ENCODE measurements at places on chromosomes 3 and 15.
A peak's percentile ranks its signal among the peaks of the same experiment; 100 is the strongest.

DNA sequence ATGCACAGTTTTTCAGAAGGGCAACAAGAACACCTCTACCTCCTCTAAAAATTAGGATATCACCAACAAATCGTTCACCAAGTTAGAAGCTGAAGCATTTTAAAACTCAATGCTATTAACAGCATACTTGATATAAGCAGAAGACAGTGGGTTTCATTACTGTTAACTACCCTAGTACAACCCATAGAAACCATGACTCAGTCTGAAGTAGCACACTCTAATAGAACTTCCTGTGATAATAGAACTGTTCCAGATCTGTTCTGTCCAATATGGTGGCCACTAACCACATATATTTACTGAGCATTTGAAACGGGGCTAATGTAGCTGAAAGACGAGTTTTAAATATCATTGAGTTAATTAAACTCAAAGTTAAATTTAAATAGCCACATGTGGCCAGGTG is 1075.6 kb downstream of the FHIT start:
- no peak for DNase-seq

DNA sequence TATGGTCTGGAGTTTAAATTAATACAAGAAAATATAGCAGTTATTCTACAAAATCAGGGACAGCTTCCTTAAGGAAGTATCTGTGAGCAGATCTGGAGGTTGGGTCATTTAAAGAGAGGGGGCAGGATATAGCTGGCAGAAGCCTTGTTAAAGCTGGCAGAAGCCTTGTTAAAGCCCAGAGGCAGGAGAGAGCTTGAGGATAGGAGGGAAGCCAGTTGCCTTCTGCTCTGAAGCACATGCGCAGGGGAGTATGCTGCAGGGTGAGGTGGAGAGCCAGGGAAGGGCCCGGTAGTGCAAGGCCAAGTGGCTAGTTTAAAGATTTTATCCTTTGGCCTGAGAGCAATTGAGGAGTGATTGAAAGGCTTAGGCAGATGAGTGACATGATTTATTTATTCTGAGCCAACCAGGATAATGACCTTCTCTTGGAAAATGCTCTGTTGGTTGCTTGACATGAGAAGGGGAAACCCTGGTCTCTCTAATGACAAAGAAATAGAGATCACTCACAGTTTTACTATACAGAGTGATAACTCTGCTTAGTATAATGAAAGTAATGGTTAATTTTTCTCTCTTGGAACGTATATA is 3.9 kb downstream of the EAF1 start:
- no peak for DNase-seq

DNA sequence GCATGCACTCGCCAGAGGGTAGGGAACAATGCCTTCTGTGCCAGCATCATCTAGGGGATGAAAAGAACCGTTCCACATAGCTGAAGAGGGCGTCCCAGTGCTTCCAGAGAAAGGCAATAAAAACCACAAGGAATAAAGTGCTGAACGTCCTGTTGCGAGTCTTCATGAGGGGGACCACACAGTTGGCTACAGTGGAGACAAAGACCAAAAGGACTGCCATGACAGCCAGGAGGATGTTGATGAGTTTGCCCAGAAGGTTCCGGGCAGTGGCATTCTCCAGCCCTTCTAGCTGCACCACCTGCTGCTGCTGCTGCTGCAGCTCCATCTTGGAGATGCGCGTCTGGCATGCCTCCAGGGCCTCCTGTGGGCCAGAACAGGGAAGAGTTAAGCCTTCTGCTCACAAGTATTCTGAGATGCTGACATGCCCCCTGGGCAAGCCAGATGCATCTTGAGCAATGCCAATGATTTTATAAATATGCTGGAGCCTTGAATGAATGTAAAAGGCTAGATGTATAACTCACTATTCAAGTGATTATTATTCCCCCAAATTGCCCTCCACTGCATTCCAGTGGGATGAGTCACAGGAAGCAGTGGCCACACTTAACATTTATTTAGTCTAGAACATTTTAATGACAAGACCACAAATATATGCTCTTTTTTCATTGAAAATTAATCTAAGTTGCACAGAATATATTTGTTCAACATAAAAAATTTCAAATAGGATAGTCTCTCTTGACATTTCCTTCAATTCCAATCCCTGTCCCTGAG is 45.1 kb upstream of the PLXND1 start:
- no peak for DNase-seq

- no peak for DNase-seq
These were observed 35.3 kb downstream of the GBE1 start for GRCh38 chr3:81726132-81726531.

GRCh38 chr3:122619040-122619439 is 41.6 kb downstream of the PARP15 start:
- DNase-seq = no peak

- no peak for DNase-seq
These were observed 180.2 kb upstream of the ROBO1 start for GRCh38 chr3:79947957-79948356.

DNA sequence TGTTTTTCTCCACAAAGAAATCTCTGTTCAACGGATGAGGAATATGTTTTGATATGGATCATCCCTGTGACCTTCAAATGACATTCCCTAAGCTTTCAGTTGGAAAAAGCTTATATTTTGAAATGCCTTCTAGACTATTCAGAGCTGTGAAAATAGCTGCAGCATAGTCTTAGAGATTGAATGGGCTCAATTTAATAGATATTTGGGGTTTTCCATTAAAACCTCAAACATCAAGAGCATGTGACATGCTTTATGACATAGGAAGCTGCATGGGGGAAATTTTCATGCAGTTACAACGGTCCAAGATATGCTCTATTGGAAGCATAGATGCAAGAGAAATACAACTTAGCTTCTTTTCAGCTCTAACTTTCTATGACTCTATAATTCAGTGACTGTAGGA is 102.8 kb downstream of the LSAMP start:
- DNase-seq = no peak

DNA sequence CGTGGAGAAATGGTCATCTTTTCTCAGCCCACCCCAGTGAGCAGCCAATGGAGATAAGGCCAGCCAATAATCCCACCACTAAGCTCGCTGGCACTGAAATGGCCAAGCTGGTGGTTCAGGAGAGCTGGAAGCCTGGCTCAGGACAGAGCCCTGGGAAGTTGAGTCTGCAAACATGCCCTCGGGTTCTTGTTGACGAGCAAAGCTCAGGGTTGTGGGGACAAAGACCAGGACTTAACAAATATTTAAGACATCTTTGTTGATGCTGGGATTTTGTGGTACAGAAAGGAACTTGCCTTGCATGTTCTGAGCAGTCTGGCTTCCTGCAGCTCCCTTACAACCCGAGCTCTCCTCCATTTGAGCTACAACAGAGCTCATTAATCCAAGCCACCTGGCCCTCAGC is 4.4 kb downstream of the FAH start:
- DNase-seq = no peak

- no peak for DNase-seq
These were observed 279.5 kb downstream of the ULK4 start for GRCh38 chr3:41682382-41682781.

- DNase-seq = no peak
These were observed 58.5 kb upstream of the PPARG start for GRCh38 chr3:12230406-12230805.

- no peak for DNase-seq
These were observed 91.4 kb upstream of the SCN10A start for GRCh38 chr3:38907426-38907825.

DNA sequence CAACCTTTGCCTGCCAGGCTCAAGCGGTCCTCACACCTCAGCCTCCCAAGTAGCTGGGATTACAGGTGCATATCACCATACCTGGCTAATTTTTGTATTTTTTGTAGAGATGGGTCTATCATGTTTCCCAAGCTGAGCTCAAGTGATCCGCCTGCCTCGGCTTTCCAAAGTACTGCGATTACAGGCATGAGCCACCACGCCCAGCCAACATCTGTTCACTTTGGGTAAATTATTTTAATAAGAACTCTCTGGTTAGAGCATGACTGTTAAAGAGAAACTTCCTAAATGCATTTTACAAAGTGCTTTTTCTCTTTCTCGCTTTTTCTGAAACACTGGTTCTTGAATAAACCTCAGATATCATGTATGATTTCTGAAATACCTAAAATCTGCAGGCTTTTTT is 172.5 kb downstream of the PTPRG start:
- no peak for DNase-seq

DNA sequence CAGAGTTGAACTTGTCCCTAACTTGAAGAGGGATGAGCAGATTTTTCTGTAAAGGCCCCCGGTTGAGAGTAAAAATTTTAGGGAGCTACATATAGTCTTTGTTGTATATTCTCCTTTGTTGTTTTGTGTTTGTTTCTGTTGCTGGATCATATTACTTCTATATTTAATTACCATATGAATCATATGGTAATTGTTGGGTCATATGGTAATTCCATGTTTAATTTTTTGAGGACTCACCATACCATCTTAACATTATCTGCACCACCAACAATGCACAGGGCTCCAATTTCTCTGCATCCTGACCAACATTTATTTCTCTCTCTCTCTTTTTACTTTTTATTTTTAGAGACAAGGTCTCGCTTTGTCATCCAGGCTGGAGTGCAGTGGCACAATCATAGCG is 7.4 kb upstream of the ZFYVE19 start:
- no peak for DNase-seq

- DNase-seq = no peak
These were observed 265.1 kb upstream of the COL8A1 start for GRCh38 chr3:99373088-99373845.

GRCh38 chr3:131143802-131144201 is 117.1 kb downstream of the NEK11 start:
- DNase-seq = no peak

- peak; percentile 37 for DNase-seq
These were observed 39.3 kb downstream of the BDH1 start for GRCh38 chr3:197516517-197516889.

DNA sequence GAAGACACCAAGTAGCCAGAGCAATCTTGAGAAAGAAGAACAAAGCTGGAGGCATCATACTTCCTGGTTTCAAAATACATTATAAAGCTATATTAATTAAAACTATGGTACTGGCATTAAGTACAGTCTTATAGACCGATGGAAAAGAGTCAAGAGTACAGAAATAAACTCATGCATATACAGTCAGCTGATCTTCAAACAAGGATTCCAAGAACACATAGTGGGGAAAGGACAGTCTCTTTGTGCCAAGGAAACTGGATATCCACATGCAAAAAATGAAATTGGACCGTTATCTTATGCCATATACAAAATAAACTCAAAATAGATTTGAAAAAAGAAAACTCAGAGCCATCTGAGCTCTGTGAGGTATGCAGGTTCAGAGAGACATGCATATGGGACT is 57.4 kb downstream of the SERP1 start:
- no peak for DNase-seq

- DNase-seq = no peak
These were observed 33.5 kb downstream of the ALS2CL start for GRCh38 chr3:46660003-46660402.

- no peak for DNase-seq
These were observed 193.9 kb upstream of the TPM1 start for GRCh38 chr15:62848632-62849050.

DNA sequence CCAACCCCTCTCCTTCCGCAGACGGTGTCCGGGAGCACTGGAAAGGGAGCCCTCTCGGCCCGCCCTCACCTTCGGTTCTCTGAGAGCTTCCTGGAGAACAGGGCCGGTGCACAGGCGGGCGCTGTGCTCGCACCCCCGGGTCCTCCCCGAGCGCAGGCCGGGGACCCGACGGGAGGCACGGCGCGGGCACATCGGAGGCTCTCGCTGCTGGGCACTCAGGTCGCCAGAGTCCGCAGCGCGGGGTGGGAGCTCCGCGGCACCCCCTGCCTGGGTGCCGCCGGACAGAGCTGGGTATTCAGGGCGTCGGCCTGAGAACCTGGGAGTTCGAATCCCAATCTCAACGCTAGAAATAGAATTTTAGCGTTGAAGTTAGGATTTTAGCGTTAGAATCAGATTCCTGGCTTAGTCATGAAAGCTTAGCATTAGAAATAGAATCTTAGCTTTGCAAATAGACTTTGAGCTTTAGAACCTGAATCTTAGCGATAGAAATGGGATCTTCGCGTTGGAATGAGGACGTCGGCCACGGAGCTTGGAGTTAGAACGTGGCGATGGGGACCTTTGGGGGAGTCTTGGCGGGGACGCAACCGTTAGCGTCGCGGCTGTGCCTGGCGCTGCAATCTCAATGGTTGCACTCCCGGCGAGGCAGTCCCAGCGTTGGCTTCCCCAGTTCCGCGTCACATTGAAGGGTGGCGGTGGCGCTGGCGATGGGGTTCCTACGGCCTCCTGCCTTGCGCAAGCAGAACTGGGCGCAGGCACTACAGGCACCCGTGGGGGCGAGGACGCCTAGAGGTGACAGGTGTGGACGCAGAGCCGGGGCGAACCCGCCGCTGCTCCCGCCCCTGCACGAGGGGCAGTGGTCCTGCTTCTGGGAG is 549 bp downstream of the TRH start:
- DNase-seq = no peak

DNA sequence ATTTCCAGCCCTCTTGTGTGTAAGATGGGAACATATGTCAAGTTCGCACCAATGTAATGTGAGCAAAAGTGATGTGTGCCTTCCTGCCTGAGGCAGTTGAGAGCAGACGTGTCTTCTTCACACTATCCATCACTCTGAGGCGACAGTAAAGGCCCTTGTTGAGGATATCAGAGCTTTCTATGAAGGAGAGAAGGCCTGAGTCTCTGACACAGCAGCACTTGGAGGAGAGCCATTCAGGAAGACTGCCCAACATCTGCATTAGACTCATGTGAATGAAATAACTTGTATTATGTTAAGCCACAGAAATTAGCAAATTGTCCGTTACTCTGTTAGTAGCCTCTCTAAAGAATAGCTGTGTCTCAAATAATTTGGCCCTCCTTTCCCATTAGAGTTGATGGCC is 108.8 kb upstream of the CCDC54 start:
- no peak for DNase-seq

DNA sequence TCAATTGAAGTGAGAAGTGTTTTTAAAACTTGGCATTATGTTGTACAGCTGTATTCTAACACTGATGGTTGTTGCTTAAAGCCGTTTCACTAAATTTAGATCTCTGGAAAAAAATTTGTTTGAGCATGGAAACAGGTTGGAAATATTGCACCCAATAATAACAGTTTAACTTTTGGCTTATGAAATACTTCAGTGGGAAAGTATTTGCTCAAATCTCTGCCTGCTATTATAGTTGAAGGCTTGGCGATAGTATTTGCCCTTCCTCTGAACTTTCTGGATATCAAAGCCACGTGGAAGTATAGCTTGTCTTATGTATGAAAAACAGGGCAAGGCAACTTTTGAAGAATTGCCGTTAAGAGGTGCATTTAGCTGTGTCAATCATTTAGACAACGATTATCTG is 270.3 kb upstream of the LRRFIP2 start:
- DNase-seq = no peak

DNA sequence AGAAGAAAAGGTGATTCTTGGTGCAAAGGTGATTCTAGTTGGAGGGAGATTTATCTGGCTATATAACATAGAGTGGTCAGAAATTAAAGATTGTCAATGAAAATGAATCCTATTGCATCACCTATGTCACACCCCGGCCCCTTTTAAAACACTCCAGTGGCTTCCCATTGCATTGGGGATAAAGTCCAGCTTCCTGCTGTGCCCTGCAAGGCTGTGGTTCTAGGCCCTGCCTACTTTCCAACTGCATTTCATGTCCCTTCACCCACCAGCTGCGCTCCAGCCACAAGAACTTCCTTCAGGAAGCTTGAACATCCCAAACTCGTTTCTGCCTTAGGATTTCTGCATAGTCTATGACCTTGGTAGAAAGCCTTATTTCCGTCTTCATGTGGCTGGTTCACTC is 118.7 kb upstream of the UMPS start:
- no peak for DNase-seq

- DNase-seq = no peak
These were observed 84.5 kb downstream of the ATP2B2 start for GRCh38 chr3:10420745-10421475.

- no peak for DNase-seq
These were observed 32.4 kb downstream of the CCDC12 start for GRCh38 chr3:46944191-46944590.

- DNase-seq = no peak
These were observed 238.0 kb downstream of the MEX3B start for GRCh38 chr15:81807806-81808205.

All from stimulated activated CD8-positive, alpha-beta memory T cell treated with anti-CD3 and anti-CD28 coated beads, Interleukin-7, amount 100 ng/mL, for 4 hours (primary cell).